ENCODE measurements at places on chromosomes 4 and X.

GRCh38 chr4:83917572-83917971, 381.7 kb downstream of the GPAT3 start:
- DNase-seq: no peak

- DNase-seq: no peak
These were observed 3.0 kb upstream of the NXT2 start for GRCh38 chrX:109533631-109534030.

GRCh38 chrX:149469406-149469805, 35.7 kb downstream of the IDS start:
- DNase-seq: no peak

GRCh38 chr4:138512756-138513155, 270.6 kb upstream of the SLC7A11 start:
- no peak for DNase-seq

GRCh38 chr4:123673971-123674370, 277.4 kb downstream of the SPRY1 start:
- no peak for DNase-seq

DNA sequence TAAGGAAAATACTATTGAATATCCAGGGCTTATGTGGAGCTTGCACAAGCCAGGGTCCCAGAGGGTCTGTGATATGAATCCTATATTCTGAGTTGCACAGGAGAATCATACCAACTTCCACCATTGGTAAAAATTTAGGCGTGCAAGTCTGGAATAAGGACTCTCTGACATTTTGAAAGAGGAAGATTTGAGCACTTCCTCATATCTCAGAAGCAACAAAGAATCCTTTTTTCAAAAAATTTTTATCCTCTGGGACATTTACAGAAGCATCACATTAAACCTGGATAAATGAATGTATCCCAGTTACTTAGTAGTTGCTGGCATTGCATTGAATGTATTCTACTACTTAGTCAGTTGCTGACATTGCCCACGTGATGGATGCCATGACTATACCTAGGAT, 24.2 kb upstream of the CAMK2D start:
- no peak for DNase-seq

DNA sequence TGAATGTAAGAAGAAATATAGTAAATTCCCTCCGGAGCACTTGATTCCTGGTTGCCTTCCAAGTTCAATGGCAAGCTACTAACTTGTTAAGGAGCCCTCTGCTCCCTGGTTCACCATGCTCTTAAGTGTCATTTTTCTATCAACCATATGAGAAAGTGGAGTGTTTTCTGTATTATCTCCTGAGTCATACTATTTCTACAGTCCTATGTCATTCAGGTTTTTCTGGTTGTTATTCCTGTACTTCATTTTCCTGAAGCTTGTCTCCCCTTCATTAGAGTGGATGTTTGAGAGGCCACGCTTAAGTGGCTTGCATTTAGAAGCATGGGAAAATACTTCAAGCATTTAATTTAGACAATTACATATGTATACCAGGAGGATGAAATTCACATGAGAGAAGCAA, 14.7 kb upstream of the EPGN start:
- DNase-seq: peak; percentile 93

DNA sequence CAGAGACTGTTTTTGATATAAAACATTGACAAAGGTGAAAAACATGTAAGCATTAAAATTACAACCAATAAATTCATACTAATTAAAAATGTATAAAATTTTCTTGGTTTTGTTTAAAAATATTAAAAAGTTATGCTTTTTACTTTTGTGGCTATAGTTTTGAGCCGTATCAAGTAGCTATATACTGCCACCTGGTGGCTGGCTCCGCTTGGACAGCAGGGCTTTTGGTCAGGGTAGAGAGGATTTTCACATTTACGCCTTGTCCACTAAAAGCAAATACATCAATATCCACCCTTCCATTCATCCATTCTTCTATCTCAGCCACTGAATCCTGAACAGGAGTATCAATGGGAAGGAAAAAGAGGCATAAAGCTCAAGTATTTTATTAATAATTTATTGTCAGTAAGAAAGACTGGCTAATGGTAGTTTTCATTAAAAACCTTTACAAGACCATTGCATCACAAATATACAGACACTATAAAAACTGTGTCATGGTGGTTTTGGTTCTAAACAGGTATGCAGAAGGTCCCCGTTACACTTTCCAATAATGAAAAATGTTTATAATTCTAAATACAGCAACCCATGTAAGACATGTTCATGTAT, 32.1 kb upstream of the MTNR1A start:
- no peak for DNase-seq

- no peak for DNase-seq
These were observed 94.6 kb downstream of the REELD1 start for GRCh38 chr4:146308951-146309350.

DNA sequence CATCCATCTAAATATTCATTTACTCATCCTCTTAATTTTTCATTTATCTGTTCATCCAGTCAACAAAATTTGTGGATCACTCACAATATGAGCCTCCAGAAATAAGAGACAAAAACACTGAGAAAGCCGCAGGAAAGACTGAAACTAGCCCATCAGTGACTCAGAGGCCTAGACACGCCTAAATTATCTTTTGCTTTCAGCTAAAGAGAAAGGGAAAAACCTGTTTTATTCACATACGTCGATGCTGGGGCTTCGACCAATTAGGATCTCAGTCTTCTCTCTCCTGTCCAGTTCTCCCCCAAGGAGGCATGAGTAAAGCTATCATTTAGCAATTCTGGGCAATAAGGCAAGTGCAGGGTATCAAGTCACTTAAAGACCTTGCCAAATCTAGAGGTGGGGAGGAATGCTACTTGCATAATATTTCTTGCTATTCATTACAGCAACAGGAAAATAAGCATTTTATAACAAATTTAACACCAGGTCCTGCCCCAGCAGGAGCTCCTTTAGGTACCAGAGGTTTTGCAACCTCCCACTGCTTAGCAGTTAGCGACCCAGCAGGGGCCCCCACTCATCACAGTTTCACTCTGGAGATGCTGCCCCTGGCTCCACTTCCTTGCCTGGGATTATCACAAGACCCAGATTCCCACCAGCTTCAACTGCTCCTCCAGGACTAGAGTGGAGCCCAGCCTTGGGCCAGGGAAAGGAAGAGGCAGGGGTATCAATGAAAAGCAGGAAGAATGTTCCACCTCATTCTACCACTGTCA, 30.1 kb upstream of the TMEM154 start:
- DNase-seq: no peak

- no peak for DNase-seq
These were observed 987 bp downstream of the FREM3 start for GRCh38 chr4:143699331-143700045.

- DNase-seq: no peak
These were observed 126.9 kb upstream of the TENT5D start for GRCh38 chrX:80293354-80293753.

DNA sequence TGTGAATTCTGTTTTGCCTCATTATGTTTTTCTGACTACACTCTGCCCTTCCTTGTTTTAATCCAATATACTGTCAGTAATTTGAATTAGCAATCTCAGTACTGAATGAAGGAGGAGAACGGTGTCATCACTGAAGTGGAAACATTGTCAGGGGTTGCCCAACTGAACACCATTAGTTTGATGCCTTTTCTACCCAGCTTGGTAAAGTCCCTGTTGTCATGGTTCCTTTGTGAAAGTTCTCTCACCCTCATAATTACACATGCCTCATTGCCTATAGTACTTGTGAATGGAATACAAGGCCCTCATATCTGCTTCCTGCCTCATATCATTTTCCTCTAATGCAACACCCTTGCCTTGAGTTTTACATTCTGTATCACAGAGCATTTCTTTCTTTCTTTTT, 76.9 kb downstream of the RRAGB start:
- DNase-seq: no peak

DNA sequence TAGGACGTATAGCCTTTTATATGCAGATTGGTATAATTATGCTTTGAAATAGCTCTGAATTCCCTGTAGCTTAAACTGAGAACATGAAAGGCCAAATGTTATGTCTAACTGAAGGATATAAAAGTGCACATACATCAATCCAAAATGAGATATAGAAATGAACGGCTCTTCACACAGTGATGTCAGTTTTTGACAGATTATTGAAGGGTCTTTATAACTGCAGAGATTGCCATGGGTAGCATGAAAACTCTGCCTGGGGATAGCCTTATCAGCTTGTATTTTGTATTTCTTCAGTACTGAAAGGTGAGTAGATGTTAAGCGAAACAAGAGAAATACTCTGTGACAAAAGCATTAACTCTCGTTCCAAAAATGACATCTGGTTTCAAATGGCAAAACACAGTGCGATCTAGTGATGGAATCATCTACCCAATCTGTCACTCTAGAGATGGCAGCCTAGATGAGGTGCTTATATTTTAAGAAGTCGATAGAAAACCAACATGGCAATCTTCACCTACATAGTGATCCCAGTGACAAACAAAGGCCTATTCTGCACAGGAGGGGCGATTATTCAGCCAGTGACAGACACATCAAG, 59.7 kb downstream of the PCDH10 start:
- no peak for DNase-seq

- DNase-seq: no peak
These were observed 13.2 kb downstream of the AMOT start for GRCh38 chrX:112827292-112827903.

DNA sequence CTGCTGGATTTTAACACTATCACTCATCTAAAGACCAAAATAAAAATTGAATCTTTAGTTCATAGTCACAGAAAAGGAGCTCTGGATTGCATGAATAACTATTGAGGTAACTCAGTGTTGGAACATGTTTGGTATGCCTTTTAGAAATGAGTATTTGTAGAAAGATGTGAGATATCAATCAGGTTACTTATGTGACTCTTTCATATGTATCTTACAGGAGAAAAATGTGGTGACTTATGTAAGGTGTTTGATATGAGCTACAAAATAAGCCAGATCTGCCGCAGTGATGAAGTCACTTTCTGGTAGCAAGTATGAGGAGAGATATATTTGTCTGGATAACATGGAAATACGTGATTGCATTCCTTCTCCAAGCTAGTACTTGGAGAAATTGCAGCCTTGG, 1653.3 kb upstream of the PCDH7 start:
- no peak for DNase-seq

DNA sequence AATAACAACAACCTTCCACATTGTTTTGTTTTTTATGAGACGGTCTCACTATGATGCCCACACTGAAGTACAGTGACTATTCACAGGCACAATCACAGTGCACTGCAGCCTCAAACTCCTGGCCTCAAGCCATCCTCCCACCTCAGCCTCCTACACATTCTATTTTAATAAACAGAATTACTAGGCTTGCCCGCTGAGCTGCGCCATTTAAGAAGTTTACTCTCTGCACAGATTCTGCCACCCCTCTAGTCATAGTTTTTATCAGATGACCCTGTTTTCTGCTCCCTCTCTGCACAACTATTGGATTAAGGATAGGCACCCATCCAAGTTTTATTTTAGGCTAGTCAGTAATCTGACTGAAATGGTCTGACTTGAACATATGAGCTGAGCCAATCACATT, 11.3 kb upstream of the COX18 start:
- no peak for DNase-seq

- DNase-seq: peak; percentile 3
These were observed 2.5 kb downstream of the CXorf38 start for GRCh38 chrX:40644821-40645358.

DNA sequence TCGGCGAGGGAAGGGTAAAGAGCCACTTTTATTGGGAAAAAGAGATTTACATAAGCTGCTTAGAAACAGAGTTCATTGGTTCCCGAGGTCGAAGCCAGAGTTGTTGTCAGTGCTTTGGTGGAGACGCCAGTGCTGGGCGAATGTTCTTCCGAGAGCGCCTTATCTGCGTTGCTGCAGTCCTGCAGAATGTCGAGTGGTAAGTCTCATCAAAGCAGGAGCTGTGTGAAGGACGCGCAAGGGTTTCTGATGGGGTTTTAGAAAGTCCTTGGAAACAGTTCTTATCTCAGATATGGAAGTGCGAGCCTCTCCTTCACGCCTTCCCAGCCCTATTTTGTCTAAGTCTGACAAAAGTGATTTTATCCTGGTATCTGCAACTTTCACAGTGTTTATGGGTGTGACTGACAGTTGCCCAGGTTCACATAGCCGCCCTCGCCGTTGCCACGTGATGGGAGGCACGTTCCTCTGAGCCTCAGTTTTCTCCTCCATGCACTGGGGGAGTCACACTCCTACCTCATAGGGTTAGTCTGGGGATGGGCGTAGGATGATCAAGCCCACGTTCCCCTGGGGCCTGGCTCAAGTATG, 47.3 kb upstream of the NSG1 start:
- no peak for DNase-seq

- peak; percentile 69 for DNase-seq
These were observed 9.9 kb upstream of the SCOC start for GRCh38 chr4:140363558-140363957.

DNA sequence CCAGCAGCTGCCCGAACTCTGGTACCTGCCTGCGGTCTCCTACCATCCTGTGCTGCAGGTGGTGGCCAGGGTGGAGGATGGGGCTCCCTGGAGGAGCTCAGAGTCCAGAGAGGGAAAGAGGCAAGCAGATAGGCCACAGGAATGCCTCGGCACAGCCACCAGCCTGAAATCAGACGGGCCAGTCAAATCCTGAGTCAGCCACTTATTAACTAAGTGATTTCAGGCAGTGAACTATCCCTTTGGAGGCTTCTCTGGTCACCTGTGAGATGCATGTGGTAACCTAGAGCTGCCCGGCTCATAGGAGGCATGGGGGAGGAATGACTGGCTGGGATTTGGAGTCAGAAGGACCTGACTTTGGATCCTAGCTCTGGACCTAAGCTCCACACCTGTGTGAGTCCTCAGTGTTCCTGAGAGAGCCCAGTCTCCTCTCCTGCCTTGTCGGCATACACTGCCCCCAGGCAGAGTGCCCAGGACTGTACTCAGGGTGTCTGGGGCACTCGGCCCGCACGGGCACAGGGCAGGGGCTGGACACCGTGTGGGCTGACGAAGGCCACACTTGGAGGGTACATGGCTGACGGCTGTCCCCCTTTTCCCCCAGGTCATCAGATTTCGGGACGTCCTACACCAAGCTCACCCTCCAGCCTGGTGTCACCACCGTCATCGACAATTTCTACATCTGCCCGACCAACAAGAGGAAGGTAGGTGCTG, 96.4 kb upstream of the PSAPL1 start:
- no peak for DNase-seq

DNA sequence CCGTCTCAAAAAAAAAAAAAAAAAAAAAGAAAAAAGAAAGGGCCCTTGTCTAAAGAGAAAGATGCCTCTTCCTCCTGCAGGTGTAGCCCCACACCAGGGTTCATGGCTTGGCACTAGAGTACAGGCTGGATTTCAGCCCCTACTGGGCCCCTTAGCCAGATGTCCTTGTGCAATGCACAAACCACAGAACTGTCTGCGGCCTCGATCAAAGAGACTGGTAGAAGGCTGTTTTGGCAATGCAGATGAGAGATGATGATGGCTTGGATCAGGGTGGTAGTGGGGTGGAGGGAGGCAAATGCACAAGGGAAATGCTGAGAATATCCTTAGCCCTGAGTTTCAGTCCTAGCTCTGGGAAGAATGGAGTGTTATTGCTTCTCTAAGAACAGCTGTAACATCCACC, 26.5 kb upstream of the TSR2 start:
- DNase-seq: no peak

- no peak for DNase-seq
These were observed 58.2 kb downstream of the ARSJ start for GRCh38 chr4:113921089-113921794.

- no peak for DNase-seq
These were observed 2.7 kb downstream of the PLS3 start for GRCh38 chrX:115563633-115564162.
